ENCODE measurements at places on chromosomes 1 and 21.

DNA sequence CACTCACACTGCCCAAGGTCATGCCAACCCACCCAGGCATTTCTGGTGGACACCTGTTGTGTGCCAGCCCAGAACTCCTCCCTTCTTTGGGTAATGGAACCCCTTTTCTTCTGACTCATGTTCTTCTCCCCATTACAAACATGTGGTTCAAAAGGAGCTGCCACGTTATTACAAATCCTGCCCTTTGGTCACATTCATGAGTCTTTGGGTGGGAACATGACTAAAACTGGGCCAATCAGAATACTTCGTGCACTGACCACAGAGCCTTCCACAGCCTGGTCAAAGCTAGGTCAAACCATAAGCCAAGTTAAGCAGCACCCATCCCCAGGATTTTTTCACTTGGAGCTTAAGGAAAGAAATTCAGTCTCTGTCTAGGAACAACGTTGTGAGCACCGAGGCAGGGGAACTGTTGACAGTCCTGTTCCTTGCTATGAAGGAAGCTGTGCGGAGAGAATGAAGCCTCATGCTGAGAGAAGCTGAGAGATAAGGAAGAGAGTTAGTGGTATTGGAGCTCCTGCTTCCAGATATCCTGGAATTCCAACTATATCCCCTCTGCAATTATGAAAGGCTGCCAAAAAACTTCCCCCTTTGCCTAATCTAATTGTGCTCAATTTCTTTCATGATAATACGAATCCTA lies 46.8 kb upstream of the DIPK1A start:
- no peak for DNase-seq

GRCh38 chr1:197911857-197912696 lies 5.1 kb upstream of the LHX9 start:
- no peak for DNase-seq

DNA sequence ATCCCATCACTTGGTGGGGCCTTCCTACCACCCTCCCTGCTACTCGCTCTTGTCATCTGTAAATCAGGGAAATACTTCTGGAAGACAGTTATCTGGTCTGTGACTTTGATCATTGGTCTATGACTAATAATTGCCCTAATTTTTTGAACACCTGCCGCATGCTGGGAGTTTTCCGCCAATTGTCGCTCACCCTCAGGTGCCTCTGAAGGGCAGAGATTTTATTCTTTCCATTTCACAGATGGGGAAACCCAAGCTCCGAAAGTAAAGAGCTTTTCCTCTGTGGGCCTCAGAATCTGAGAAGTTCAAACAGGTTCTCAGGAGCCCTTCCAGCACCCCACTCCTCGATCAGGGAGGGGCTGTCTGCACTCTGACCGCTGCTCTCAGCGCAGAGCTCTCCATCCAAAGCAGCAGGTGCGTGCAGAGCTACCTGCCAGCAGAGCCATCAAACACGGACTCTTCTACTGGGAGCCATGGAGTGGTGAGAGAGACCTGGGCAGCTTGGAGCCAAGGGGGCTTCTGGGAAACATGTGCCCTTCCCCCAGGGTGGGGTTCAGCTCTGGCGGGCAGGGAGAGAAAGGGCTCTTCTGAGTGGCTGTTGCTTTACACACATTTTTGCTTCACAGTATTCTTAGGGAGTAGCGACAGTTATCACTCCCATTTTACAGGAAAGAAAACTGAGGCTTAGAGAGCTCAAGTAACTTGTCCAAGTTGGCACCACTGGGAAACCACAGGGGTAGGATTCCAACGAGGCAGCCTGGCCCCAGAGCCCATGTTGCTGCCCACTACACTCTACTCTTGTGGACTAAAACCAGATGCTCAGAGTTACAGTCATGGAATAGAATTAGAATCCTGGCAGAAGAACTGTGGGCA lies 5.8 kb upstream of the RUNX3 start:
- no peak for DNase-seq

- DNase-seq = no peak
These were observed 45.1 kb downstream of the ATP2B4 start for GRCh38 chr1:203671521-203672278.

Data from NCI-H1930 (cell line).